ENCODE measurements at places on chromosomes 3 and 15. TPM values are rescaled to one million over a fixed set of nuclear protein-coding genes. Genes with fewer than 3 reads are reported as not detected.

Gene LMAN1L
- 0.93 TPM for total RNA-seq

Gene CAPN3
- total RNA-seq = 1.6 TPM

Gene GXYLT2
- total RNA-seq = not detected

- H3K36me3 ChIP-seq = no peaks in the 10 kb centered on the region
- no peak overlapping the region for H3K27ac ChIP-seq
- no peak for DNase-seq
- H3K4me1 ChIP-seq = no peaks in the 10 kb centered on the region
- H3K4me3 ChIP-seq = no peak overlapping the region
Measured at GRCh38 chr15:25238126-25238525, 200.7 kb downstream of the UBE3A start.

DNA sequence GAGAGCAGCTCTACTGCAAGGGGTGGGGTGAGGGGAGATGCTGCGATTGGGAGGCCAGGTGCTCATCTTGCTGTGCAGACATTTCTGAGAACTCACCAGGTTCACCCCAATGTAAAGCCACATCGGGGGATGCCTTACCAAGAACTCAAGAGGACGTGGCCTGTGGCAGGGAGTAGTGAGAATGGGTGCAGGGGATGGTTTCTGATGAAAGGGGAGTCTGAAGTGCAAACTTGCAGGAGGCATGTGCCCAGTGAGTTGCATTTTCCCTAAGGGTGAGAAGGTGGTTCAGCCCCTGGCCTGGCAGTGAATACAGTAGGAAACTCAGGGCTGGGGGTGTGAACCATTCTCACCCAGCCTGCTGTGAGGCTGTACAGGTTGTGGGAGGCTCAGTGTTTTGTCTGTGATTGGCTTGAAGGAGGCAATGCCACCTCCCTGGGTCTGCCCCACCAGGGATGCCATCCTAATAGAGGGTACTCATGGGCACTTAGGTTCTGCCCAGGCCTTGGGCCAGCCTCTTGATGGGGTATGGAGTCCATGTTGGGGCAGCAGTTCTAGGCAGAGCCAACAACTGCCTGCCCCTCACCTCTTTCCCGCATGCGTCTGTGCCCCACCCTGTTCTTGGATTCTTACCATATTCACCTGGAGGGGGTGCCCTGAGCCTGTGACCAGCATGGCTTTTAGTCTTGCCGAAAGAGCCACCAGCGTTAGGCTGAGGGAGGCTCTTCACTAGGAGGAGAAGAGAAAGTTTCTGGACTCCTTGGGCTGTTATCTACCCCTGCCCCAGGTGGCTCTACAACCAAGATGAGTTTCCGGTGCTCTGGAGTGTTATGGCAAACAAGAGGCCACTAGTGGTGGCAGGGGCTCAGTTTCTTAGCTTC is 4.5 kb downstream of the HEMK1 start:
- DNase-seq = peak; percentile 84
- H3K27me3 ChIP-seq = no peaks in the 10 kb centered on the region
- peaks cover 78% of the 10 kb centered on the region for H3K4me1 ChIP-seq
- H3K36me3 ChIP-seq = peaks cover 37% of the 10 kb centered on the region
- H3K4me3 ChIP-seq = peak overlapping the region; percentile 97

GRCh38 chr15:45646220-45646619 is 11.4 kb downstream of the SQOR start:
- DNase-seq = no peak
- H3K27ac ChIP-seq = no peak overlapping the region
- H3K4me3 ChIP-seq = no peak overlapping the region
- H3K4me1 ChIP-seq = peaks cover 69% of the 10 kb centered on the region
- peaks cover 39% of the 10 kb centered on the region for H3K36me3 ChIP-seq
